ENCODE measurements at places on chromosomes 12 and 14. TPM values are rescaled to one million over a fixed set of nuclear protein-coding genes. Genes with fewer than 3 reads are reported as not detected.

GRCh38 chr14:42023452-42023851 lies 416.8 kb downstream of the LRFN5 start:
- no peak for DNase-seq
- no peak overlapping the region for H3K27ac ChIP-seq
- no peaks in the 10 kb centered on the region for H3K4me1 ChIP-seq
- no peak overlapping the region for H3K4me3 ChIP-seq
- H3K27me3 ChIP-seq, result no peaks in the 10 kb centered on the region

GRCh38 chr12:130932061-130932930 lies 21.4 kb upstream of the ADGRD1 start:
- H3K27ac ChIP-seq, result no peak overlapping the region
- H3K4me1 ChIP-seq, result no peaks in the 10 kb centered on the region
- no peaks in the 10 kb centered on the region for H3K36me3 ChIP-seq
- H3K27me3 ChIP-seq, result peaks cover 40% of the 10 kb centered on the region
- no peak overlapping the region for H3K4me3 ChIP-seq

GRCh38 chr12:94204499-94205247 lies 56.3 kb downstream of the PLXNC1 start:
- H3K36me3 ChIP-seq, result peaks cover 22% of the 10 kb centered on the region
- H3K27me3 ChIP-seq, result no peaks in the 10 kb centered on the region
- H3K4me3 ChIP-seq, result peak overlapping the region; percentile 72
- DNase-seq, result peak; percentile 54
- H3K4me1 ChIP-seq, result peaks cover 72% of the 10 kb centered on the region

DNA sequence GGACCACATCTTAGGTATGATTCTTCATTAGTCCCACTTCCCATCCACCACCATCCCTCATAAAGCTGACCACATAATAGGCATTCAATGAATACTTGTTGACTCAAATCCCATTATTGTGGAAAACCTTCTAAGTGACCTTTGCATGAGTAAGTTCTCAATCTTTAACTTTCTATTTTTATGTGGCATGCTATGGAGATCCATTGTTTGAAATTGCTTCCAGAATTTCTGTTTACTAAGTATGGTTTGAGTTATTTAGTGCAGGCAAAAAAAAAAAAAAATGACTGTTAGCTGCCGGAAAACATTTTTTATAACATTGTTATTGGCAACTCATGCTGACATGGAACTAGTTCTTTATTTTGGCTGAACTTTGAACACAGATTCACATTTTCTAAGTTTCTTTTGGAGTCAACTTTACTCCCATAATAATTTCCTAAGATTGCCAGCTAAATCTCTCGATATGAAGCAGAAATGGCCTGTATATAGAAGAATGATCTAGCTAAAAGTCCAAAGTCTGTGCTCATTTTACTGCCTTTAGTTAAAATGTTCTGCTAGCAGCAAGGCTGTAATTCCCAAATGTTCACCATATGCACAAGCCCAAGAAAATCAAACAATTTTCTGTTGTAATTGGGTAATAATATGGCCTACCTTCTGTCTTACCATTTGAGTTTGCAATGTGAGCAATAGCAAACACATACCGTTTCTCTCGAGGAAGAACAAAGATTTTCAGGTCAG lies 77.9 kb downstream of the PTGER2 start:
- H3K4me3 ChIP-seq, result no peak overlapping the region
- no peak overlapping the region for H3K27ac ChIP-seq
- no peaks in the 10 kb centered on the region for H3K36me3 ChIP-seq
- DNase-seq, result no peak
- H3K27me3 ChIP-seq, result peaks cover 2% of the 10 kb centered on the region
- H3K4me1 ChIP-seq, result peaks cover 2% of the 10 kb centered on the region

DNA sequence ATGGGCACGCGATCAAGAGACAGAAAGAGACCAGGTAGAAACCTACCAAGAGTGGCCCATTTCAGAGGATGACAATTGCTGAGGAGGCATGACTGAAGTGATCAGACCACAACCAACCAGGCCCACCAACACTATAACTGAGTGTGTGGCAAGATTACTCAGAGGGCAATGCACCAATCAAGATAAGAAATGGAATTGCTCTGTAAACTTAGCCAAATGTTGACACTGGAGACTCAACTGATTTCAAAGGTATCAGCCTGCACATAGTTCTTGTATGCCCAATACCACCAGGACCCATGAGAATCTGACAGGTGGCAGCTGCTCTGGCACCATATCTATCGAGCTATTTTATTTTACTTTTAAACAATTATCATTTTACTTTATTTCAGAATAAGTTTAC lies 128.9 kb downstream of the FOXN3 start:
- no peak overlapping the region for H3K4me3 ChIP-seq
- peaks cover 28% of the 10 kb centered on the region for H3K36me3 ChIP-seq

GRCh38 chr12:19710811-19711793 lies 271.8 kb downstream of the AEBP2 start:
- no peak overlapping the region for H3K27ac ChIP-seq
- H3K4me3 ChIP-seq, result no peak overlapping the region
- peaks cover 5% of the 10 kb centered on the region for H3K4me1 ChIP-seq

GRCh38 chr14:97441740-97442362 lies 644.7 kb downstream of the VRK1 start:
- H3K27ac ChIP-seq, result peak overlapping the region; percentile 88
- H3K27me3 ChIP-seq, result no peaks in the 10 kb centered on the region
- peaks cover 28% of the 10 kb centered on the region for H3K4me1 ChIP-seq
- DNase-seq, result peak; percentile 14
- no peak overlapping the region for H3K4me3 ChIP-seq
- no peaks in the 10 kb centered on the region for H3K36me3 ChIP-seq

- H3K4me1 ChIP-seq, result peaks cover 6% of the 10 kb centered on the region
- no peaks in the 10 kb centered on the region for H3K36me3 ChIP-seq
- no peak overlapping the region for H3K27ac ChIP-seq
- no peaks in the 10 kb centered on the region for H3K27me3 ChIP-seq
- DNase-seq, result no peak
These were observed 85.5 kb downstream of the TGFB3 start for GRCh38 chr14:75896341-75896740.

- no peak overlapping the region for H3K27ac ChIP-seq
- H3K4me1 ChIP-seq, result no peaks in the 10 kb centered on the region
- DNase-seq, result no peak
- peaks cover 11% of the 10 kb centered on the region for H3K27me3 ChIP-seq
These were observed 204.5 kb downstream of the SPTSSA start for GRCh38 chr14:34257505-34257904.

DNA sequence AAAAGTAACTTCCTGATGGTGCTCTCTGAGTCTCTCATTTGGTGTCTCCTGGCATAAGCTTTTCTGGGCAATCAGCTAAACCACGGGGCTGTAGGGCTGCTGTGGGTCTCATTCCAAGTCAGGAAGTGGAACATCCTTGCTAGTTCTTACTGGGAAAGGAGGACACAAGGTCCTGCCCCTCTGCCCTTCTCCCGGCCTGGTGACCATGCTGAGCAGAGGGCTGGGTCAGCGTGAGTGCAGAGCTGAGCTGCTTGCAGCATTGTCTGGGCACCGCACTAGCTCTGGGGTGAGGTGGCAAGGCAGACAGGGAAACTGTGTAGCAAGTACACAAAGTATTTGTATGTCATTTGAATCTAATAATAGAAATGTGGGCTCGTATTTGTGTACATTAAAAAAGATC lies 45.0 kb upstream of the ASPG start:
- no peak overlapping the region for H3K4me3 ChIP-seq
- no peaks in the 10 kb centered on the region for H3K36me3 ChIP-seq
- H3K27ac ChIP-seq, result no peak overlapping the region

GRCh38 chr12:17215759-17216570 lies 610.0 kb upstream of the LMO3 start:
- no peak overlapping the region for H3K27ac ChIP-seq
- H3K27me3 ChIP-seq, result no peaks in the 10 kb centered on the region
- no peaks in the 10 kb centered on the region for H3K36me3 ChIP-seq

- H3K4me1 ChIP-seq, result peaks cover 34% of the 10 kb centered on the region
- no peak for DNase-seq
- H3K36me3 ChIP-seq, result no peaks in the 10 kb centered on the region
- H3K27me3 ChIP-seq, result no peaks in the 10 kb centered on the region
These were observed 111.7 kb downstream of the PPP2R5E start for GRCh38 chr14:63431466-63431865.

DNA sequence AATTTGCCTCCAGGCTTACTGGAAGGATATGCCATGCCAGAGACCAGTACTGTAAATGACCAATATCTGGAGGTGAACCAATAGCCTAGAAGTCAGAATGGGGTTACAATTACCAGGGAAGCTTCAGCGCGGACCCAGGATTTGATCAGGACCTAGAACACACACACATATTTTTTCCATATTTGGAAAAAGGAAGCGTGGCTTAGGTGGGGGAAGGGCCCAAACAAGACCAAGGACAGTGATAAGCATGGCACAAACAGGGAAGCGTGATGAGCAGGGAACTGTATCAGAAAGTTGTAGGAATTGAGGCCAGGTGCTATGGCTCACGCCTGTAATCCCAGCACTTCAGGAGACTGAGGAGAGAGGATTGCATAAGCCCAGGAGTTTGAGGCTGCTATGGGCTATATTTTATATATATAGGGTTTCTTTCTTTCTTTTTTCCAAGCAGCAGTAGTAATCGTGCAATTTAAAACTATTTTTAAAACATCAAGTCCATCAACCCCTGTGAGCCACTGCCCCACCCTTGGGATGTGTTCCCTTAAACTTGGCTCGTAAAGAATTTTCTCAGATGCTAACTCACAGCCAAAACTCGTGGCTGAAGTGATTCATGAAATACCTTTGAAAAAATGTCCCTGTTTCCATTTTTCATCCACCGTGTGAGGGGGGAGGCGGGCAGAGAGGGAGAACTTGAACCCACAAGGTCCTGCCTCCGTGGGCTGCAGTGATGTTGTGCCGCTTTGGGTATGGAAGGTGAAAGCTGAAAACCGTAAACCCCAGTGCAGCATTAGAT lies 16.7 kb downstream of the HRK start:
- H3K4me3 ChIP-seq, result no peak overlapping the region
- no peaks in the 10 kb centered on the region for H3K36me3 ChIP-seq
- peaks cover 7% of the 10 kb centered on the region for H3K4me1 ChIP-seq
- no peak overlapping the region for H3K27ac ChIP-seq

DNA sequence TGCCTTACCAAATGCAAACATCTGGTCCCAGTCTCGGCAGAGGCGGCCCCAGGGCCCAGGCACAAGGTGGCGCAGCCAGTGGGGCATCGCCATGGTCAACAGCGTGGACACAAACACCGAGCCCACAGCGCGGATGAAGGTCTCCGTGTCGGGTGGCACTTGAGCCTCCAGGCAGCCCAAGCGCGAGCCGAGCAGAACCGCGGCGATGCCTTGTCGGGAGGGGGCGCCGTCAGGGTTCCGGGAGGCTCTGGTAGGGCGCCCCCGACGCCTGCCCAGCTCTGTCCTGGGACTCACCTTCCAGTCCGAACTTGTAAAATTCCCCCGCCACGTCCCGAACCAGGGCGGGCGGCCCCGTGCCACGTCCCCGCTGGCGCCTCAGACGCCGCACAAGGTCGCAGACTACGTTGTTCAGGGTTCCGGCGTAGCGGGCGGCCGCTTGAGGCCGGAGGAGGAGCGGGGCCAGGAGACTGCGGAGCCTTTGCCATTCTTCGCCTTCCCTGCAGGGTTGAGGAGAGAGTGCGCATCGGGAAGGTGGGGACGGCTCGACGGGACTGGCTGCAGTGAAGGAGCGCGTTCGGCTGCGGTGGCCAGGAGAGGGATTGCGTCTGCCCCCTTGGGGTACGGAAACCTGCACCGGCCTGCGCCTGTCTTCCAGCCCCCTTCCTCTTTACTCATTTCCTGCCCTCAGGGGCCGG lies 1.7 kb downstream of the CYP27B1 start:
- peak; percentile 70 for DNase-seq
- peaks cover 28% of the 10 kb centered on the region for H3K4me1 ChIP-seq
- H3K4me3 ChIP-seq, result peak overlapping the region; percentile 80
- H3K27ac ChIP-seq, result peak overlapping the region; percentile 70

DNA sequence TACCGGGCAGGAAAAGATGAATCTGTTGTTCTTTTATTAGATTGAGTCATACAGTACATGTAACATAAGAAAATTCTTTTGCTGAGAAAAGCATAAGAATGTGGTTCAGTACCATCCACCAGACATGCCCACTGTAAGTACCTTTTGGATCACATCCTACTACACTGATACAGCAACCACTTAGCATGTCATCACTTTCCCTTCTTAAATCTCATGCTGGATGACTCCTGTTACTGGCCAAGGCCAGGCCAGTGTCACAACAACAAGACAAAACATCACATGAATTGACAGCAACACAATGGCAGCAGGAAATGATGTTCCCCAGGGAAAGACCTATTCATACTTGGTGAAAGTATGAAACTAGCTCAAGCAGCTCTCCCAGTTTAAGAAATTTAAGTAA lies 46.4 kb downstream of the STXBP6 start:
- DNase-seq, result no peak
- no peak overlapping the region for H3K27ac ChIP-seq
- no peaks in the 10 kb centered on the region for H3K27me3 ChIP-seq
- no peaks in the 10 kb centered on the region for H3K4me1 ChIP-seq

DNA sequence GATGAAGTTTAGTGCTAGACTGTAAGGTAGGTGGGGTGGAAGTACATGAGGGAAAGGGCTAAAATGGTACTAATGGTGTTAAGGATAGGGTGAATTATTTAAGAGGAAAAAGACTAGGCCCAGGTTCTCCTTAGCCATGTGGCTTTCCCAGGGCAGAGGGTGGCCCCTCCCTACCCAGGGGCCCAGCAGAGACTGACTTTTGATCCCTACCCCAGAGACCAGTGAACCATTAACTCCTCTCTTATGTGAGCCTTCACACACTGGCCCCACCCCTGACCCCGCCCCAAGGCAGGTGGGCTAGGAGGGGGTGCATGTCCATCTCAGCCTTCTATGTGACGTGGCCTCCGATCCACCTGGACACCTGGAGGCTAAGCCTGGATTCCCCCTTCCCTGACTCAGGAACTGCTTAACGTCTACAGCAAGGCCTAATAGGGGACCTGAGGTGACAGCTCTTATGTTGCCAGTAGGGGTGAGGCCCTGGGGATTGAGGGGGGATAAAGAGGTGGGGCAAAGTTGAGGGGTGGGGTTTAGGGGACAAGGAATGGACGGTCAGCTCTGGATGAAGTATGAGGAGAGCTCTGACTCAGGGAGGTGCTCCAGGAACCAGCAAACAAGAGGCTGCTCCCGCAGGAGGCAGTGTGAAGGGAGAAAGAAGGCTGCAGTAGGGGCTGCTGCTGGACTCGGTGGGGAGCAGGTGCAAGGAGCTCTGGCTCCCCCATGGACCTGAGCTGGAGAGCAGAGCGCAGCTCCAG lies 757 bp downstream of the SLC39A5 start:
- peaks cover 11% of the 10 kb centered on the region for H3K36me3 ChIP-seq
- peaks cover 3% of the 10 kb centered on the region for H3K4me1 ChIP-seq

DNA sequence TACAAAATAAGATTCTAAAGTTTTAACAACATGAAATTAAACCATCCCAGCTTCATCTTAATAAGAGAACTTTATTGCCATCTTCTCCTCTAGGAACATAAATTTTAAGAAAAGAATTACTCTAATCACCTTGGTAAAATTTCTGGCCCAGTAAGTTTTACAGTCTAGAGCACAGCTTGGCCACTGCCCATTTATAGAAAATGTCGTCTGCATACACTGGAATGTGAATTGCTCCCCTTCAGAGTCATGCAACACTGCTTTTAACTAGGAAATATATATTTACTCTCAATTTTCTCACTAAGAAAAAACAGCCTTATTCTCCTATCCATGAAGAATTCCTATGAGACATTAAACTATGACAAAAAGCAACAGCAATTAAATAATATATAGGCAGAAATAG lies 48.2 kb downstream of the KCNC2 start:
- no peak overlapping the region for H3K4me3 ChIP-seq
- no peak overlapping the region for H3K27ac ChIP-seq
- H3K4me1 ChIP-seq, result no peaks in the 10 kb centered on the region
- H3K27me3 ChIP-seq, result peaks cover 1% of the 10 kb centered on the region

PKP2 gene
- total RNA-seq, result 0.23 TPM

LMO3 gene
- total RNA-seq, result not detected

ST8SIA1 gene
- total RNA-seq, result 1.5 TPM

FCF1 gene
- total RNA-seq, result 78.9 TPM

DIO2 gene
- total RNA-seq, result not detected

TAS2R30 gene
- total RNA-seq, result 2.3 TPM

GPR137C gene
- total RNA-seq, result 0.05 TPM

C1S gene
- 1.7 TPM for total RNA-seq

All from activated CD8-positive, alpha-beta T cell treated with anti-CD3 and anti-CD28 coated beads for 36 hours (primary cell).